ENCODE measurements at places on chromosomes 7 and 10.
A peak's percentile ranks its signal among the peaks of the same experiment; 100 is the strongest.

DNA sequence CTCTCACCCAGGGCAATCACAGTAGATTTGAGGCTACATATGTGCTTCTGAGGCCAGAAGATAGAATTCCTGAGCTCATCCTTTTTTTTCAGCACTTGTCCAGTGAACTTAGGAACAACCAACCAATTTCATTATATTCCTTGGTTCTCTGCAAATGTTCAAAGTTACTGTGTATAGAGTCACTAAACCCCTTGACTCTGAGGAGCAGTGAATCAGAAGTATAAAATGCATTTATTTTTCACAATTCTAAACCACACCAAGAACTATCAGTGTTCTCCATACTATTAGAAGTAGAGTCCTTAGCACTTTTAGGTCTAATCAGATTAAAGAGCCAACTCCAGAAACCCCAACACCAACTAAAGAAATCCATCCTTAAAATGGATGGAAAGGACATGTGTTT lies 19.6 kb upstream of the PAPSS2 start:
- DNase-seq, result no peak

- DNase-seq, result no peak
Observed at GRCh38 chr7:75055155-75055554, 18.4 kb downstream of the RCC1L start.

- DNase-seq, result no peak
Observed at GRCh38 chr7:75776295-75776971, 4.4 kb upstream of the CCL26 start.

GRCh38 chr7:101507791-101508252 lies 121.3 kb downstream of the MYL10 start:
- peak; percentile 36 for DNase-seq

DNA sequence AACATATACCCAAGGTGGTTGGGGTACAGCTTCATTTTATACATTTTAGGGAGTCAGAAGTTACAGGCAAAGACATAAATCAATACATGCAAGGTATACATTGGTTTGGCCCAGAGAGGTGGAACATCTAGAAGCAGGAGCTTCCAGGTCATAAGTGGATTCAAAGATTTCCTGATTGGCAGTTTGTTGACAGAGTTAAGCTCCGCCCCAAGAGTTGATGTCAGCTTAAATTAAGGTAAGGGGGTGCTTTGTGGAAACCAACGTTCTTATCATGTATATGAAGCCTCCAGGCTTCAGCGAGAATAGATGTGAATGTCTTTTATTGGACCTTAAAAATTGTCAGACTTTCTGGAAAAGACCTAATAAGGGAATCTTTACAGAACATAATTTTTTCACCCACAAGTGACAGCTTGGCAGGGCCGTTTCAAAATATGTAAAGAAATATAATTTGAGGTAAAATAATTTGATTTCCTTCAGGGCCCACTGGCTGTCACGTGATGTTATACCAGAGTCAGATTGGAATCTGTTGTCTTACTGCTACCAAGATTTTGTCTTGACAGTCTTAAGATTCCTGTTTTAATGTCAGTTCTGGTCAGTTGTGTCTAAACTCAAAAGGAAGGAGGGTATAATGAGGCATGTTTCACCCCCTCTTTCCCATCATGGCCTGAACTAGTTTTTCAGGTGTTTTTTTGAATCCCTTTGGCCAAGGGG lies 6.3 kb upstream of the PANK1 start:
- no peak for DNase-seq

GRCh38 chr10:55311848-55312635 lies 511.0 kb upstream of the PCDH15 start:
- no peak for DNase-seq

Data from dorsolateral prefrontal cortex (tissue), 122 donors.